ENCODE measurements at places on chromosomes 7 and 10.
A peak's percentile ranks its signal among the peaks of the same experiment; 100 is the strongest.

DNA sequence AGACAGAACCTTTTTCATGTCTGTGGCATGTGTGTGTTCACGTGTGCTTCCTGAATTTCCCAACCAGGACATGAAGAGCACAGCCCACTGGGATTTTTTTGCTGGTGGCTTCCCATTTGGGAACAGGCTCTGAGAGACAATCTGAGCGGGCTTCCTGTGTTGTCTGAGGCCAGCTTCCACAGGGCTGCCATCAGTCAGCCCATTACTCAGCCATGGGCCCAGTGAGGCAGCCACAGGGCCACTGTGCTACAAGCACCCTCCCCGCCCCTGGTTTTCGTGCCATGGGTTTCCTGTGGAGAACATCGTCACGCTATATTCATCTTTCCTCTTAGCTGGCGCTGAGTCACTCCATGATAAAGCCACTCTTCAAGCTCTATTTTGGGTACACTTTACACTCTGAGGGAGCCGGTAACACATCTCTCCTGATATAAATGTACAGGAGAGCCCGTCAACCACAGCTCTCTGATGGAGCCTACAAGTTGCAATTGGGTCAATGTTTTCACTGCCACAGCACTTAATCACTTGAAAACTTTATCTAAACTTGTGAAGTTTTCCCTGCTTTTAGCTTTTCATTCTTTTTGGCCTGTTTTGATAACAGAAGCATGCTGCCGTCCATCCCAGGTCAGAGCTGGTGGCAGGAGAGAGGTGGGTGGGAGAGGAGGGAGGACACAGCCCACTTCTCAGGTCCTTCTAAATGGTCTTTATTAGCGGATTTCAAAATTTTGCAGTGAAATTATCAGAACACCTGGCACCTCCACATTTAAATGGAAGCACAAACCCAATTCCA is 96.9 kb downstream of the HIPK2 start:
- DNase-seq: peak; percentile 98

- no peak for DNase-seq
Observed at GRCh38 chr10:63671317-63671937, 150.2 kb downstream of the REEP3 start.

DNA sequence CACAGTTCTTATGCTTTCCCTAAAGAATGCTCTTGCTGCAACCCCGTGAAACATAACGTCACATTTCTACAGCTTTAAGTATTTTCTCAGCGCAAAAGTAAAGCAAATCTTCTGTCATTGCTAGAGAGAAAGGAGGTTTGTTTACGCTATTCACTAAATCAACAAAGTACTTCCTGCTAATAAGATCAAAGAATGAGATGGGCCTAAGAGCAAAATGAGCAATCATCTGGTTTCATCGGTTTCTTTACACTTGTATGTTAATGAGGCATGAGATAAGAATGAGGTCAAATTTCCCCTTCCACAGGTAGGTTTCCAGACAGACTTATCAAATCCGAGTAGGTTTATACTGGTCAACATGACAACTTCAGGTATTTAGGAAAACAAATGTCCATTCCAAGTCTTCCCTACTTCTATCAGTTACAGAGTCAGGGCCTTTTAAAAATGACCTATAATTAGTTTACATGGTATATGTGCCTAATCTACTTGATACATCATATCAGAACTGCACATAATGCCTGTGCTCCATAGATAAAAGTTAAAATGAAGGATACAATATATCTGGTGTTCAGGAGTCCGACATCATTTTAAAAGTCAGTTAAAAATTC is 8.4 kb downstream of the USP6NL start:
- no peak for DNase-seq

DNA sequence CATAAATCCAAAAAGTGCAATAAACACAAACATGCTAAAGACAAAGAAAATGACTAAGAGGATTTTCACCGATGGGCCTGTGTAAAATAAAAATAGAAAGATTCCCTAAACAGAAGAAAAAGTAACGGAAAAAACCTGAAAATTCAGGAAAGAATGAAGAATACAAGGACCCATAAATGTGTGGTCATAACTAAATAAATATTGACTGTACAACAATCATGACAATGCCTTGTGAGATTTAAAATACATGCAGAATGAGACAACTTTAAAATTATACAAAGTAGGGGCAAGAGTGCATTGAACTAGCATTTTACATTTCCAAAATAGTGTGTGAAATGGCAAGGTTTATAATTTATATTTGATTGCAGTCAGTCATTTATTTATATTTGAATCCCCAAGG is 409.1 kb upstream of the ANKRD30A start:
- no peak for DNase-seq

GRCh38 chr10:132133005-132133404 is 53.7 kb upstream of the DPYSL4 start:
- no peak for DNase-seq

GRCh38 chr7:151877911-151878835 is 1.3 kb upstream of the PRKAG2 start:
- no peak for DNase-seq

GRCh38 chr10:22977751-22978150 is 49.9 kb downstream of the ARMC3 start:
- DNase-seq: no peak

DNA sequence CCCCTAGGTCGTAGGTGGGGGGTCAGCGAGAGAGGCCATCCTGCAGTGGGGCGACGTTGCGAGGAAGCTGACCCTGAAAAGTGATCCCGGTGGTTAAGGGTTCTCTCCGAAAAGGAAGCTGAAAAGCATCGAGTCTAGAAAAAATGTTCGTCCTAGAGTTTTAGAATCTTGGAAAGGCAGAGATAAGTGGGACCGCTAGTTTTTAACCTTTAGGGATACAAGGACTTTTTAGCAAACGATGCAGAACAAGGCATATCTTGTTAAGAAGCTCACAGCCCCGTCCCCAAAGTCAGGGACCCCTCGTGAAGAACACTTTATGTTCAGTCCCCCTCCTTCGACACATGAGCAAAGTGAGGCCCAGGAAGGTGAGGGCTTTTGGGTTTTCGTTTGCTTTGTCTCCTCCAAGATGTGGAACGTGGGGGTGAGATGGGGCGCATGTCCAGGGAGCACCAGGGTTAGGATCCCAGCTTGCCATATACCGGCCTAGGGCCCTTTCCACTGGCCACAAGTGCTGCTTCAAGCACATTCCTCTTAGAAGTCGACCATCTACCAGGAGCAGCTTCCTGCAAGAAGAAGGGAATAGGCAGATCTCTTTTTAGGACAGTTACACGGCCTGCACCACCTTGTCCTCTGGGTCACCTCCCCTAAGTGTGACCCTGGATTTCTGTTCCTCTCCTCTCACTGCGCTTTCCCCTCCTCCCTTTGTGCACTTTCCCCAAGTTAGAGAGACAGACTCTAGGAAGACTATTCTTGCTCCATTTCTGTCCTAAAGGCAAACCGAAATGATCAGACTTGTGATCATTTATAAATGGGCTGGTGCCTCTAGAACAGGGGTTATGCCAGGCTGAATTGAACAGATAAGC is 969 bp downstream of the SLC35G1 start:
- no peak for DNase-seq

GRCh38 chr10:74189999-74190421 is 39.0 kb downstream of the ADK start:
- peak; percentile 73 for DNase-seq

- DNase-seq: no peak
Observed at GRCh38 chr10:8275911-8276310, 221.4 kb downstream of the GATA3 start.

GRCh38 chr10:32961895-32962369 is 3.9 kb upstream of the ITGB1 start:
- no peak for DNase-seq

- no peak for DNase-seq
Observed at GRCh38 chr10:44874166-44874565, 37.0 kb upstream of the TMEM72 start.

DNA sequence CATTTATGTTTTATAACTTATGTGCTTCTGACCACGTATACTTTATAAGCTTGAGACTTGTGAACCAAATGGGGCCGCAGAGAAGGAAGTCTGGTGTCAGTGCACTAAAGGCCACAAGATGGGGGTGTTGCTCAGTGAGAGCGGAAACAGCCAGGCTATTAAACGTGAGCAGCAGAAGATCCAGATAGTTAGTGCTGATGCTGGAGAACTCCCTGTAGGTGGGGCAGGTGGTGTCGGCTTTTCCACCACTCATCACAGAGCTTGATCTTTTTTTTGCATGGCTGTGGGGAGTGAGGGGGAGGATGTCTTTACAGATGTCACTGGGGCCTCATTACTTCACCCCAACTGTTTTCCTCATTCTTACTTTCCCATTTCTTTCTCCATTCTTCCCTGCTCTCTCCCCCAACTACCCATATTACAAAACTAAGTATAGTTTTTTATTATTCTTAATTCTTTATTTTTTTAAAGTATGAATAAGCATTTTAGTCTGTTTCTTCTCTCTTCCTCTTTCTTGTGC is 34.7 kb downstream of the ACADSB start:
- peak; percentile 65 for DNase-seq

DNA sequence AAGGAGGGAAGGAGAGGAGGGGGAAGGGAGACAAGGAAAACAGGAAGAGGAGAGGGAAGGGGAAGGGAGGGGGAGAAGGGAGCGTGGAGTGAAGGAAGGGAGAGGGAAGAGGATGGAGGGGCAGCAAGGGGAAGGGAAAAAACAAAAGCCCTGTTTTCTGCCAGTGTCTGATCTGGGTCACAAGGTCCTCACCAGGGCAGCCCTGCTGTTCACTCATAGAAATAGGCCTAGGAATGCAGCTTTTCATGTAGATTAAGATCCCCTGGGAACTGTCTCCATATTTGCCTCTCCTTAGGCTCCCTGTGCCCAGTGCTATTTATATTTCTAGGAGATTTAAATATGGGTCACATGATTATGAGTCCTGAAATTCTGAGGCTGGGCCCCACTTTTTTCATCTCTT is 790.7 kb downstream of the TNS3 start:
- no peak for DNase-seq

DNA sequence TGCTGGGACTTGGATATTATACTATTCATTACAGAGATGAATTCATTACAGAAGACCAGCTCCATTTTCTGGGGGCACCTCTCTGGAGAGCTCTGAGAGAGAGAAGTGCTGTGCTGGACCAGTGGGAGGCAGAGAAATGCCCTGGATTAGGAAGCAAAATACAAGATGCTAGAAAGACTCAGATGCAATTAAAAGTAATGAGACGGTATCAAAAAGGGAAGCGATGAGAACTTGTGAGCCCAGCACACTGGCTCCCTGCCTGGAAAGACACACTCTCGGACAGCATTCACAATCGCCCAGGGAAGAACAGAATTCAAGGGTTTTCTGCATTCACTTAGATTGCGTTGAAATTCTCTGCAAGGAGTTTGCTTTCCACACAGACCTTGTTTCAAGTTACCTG is 3.5 kb upstream of the FRAT2 start:
- no peak for DNase-seq

GRCh38 chr10:90447831-90448230 is 410.0 kb downstream of the HTR7 start:
- no peak for DNase-seq

DNA sequence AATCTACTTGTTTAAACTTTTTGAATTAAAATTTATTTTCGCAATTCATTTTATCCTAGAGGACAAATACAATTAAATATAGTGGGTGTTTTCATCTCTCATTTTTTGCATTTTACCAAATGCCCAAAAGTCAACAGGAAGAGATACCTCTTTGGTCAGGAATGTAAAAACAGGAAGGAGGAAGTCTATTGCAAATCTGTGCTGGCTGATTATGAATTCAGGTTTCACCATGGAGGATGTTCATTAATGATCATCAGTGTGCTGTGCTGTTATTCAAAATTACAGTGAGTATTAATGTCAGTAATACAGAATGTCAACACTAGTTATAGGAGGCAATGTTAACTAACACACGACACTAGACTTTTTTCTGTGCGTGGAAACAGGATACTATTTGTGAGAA is 24.7 kb downstream of the EXOC6 start:
- no peak for DNase-seq

DNA sequence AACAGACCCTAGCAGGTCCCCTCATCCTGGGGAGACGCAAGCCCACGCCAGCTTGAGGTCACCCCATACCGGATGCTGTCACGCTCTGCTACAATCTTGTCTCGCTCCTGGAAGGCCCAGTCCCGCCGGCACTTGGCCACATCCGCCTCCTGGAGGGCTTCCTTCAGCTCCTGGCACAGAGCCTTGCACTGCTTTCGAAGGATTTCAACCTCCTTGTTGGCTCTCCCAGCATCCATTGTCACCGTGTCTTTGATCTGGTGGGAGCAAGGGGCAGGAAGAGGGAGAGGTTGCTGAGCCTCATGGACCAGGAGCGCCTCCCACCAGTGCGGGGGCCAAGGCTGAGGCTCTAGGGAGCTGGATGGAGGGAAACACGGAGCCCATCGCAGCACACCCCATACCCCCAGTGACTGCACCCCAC is 90.9 kb downstream of the DLG5 start:
- no peak for DNase-seq

Measured in Panc1 (cell line).